ENCODE measurements at places on chromosomes 16 and 17.

DNA sequence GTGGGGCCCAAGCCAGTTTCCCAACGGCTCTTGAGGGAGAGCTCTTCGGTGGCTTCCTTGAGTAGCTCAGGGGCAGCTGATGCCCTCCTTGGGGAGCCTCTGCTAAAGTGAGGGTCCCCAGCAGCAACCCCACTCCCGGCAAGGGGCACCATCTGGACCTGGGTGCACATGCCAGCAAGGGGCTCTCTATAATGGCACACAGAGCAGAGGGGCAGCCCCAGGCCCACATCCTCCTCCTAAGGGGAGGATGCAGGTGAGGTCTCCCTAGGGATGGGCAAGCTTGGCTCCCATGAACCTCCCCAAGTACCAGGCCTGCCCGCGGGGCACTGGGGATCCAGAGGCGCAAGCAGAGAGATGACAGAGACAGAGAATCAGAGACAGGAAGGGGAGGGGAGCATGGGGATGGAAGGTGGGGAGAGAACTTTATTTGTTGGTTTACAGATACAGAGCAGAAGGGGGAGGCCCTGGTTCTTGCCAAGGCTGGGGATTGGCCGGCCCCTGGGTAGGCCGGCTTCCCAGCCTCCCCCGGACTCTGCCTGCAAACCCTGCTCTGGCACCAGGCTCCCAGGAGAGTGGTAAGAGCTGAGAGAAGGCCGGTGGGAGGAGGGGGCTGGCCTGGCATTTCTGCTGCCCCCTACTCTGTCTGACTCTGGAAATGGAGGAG, 61.4 kb downstream of the SRCIN1 start:
- no peak for DNase-seq

GRCh38 chr17:40922239-40922638, 15.2 kb downstream of the KRT23 start:
- no peak for DNase-seq

GRCh38 chr17:68600067-68600930, 868 bp downstream of the FAM20A start:
- no peak for DNase-seq

DNA sequence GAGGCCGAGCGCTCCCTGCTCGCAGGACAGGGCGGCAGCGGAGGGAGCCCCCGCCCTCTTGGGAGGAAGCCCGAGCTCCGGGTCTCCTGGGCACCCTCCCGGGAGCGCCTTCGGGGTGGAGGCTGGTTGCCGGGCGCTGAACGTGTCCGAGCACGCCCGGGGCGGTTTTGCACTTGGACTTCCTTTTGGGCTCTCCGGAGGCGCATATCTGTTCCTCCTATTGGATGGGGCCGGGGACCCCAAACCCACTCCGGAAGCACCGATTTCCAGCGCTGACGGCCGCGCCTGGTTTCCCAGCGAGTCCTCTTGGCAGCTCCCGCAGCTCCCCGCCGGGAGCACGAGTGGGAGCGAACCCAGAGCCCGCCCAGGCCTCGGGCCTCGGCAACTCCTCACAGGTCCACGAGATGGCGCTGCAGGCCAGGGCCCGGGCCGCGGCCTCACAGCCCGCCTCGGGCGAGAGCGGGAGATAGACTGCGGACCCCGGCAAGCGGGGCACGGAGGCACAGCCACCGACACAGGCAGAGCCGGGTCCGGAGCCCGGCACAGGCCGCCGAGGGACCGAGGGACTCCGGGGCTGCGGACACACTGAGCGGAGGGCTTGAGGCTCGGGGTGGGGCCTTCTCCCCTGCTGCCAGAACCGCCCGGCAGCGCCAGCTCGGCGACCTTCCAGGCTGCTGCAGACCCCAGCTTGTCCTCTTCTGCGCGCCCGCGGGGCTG, 12.7 kb downstream of the TBX2 start:
- DNase-seq: peak; percentile 65

GRCh38 chr17:43341715-43342588, 56.8 kb upstream of the ARL4D start:
- no peak for DNase-seq

DNA sequence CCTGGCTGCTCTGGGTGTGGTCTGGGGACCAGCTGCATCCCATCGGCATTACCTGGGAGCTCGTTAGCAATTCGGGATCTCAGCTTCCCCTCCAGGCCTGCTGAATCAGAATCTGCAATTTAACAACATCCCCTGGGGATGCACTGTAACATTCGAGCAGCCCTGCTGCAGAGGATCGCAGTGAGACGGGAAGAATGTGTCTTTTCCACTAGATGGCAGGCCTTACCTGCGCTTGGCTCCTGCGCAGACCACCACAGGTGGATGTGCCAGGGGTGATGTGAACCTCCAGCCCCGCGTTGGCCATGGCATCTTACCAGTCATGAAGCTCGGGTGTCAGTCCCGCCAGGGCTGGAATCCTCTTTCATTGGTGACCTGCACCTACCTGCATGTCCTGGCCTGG, 209.9 kb downstream of the PRKCB start:
- no peak for DNase-seq

DNA sequence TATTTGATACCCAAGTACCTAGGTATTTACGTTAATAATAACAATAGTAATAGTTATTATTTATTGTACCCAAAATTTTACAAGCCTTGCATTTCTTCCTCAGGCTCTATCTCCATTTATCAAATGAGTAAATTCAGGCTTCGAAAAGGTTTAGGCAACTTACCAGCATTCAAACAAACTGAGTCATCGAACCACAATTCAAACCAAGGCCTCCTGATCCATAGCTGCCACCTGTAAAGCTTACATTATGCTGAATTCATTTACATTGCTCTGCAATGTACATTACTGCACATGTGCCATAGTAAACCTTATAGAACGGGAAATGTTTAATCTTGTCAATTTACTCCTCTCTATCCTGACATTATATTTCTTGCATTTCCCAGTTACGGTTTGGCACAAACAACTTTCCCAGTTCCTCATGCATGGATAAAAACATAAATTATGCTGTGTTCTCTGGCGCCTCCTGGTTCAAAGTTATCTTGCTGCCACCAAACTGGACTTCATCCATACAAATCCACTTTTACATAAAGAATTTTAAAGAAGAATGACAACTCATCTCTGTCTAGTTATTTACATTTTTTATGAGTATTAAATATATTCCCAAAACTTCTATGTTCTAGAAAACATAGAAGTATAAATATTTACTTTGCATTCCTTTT, 360.6 kb upstream of the SOX9 start:
- no peak for DNase-seq

- no peak for DNase-seq
Measured at GRCh38 chr16:82082543-82083244, 47.6 kb downstream of the HSD17B2 start.

GRCh38 chr16:3665508-3665907, 11.0 kb downstream of the DNASE1 start:
- DNase-seq: no peak

DNA sequence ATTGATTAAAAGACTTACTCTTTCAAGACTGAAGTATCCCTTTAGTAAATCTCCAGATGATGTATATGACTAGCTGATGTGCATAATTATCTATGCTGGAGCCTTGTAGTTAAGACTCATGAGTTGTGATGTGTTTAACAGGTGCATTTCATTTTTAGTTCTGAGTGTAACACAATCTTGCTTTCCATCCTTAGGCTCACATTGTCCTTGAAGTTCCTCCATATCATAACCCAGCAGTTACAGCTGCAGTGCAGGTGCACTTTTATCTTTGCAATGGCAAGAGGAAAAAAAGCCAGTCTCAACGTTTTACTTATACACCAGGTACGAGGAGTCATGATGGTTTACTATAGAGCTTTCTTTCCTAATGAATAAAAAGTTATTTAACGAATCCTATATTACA, 52.9 kb downstream of the ESRP2 start:
- no peak for DNase-seq

GRCh38 chr17:74599023-74599399, 6.9 kb upstream of the CD300LD start:
- DNase-seq: no peak
